ENCODE measurements at places on chromosomes 13 and 19.

DNA sequence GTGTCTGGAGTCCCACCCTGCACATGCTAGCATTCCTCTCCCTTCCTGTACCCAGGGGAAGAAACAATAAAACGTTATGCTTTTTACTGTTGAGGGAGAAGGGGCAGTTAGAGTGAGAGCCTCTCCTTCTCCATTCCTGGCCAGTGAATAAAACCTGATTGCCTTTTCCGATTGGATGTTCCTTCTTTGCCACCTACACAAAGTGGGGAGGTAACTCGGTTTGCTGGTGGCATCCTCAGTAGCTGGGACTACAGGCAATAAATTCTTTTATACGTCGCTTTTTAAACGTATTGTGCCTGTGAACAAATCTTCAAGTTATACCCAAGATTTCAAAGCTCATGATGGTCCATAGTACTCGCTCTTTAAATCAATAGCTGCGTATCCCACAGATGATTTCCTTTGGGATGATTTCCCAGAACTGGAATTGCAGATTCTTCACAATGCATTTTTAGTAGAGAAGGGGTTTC is 660 bp upstream of the MVB12A start:
- DNase-seq, result no peak

DNA sequence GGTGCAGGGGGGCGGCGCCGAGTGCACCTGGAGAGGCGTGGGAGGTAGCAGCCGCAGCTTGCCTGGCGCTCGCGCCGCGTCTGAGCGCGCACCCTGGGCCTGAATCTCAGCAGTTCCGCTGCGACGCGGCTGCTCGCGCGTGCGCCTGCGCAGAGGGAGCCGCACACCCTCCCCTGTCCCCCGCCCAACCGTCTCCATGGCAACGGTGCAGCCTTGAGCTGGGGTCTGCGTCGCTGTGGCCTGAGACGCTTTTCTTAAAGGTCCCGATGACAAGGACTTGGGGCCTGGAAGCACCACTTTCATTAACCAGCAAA is at the start of gene PNMA8B:
PNMA8B (minus strand) TSS at position 82 of the 314 bp plus-strand sequence. CDS start 402 bp downstream, outside the sequence.
- DNase-seq, result no peak

- DNase-seq, result no peak
Measured at GRCh38 chr13:41678249-41678648, 220.9 kb downstream of the RGCC start.

- no peak for DNase-seq
Measured at GRCh38 chr13:46160065-46160464, 21.9 kb downstream of the LCP1 start.

All from C1 segment of cervical spinal cord (tissue), 14 donors.